ENCODE measurements at places on chromosomes 6 and 20. TPM values are rescaled to one million over a fixed set of nuclear protein-coding genes. Genes with fewer than 3 reads are reported as not detected.

Gene MAP1LC3A
- total RNA-seq, result 88.6 TPM

Gene CRISP3
- not detected for total RNA-seq

Gene CD93
- total RNA-seq, result 38.9 TPM

Gene ZBTB46
- total RNA-seq, result 22.0 TPM

Gene RRBP1
- total RNA-seq, result 29.3 TPM

- H3K4me1 ChIP-seq, result no peaks in the 10 kb centered on the region
- H3K4me3 ChIP-seq, result no peak overlapping the region
- H3K36me3 ChIP-seq, result peaks cover 73% of the 10 kb centered on the region
Measured at GRCh38 chr6:149627672-149628071, 20.8 kb downstream of the KATNA1 start.

DNA sequence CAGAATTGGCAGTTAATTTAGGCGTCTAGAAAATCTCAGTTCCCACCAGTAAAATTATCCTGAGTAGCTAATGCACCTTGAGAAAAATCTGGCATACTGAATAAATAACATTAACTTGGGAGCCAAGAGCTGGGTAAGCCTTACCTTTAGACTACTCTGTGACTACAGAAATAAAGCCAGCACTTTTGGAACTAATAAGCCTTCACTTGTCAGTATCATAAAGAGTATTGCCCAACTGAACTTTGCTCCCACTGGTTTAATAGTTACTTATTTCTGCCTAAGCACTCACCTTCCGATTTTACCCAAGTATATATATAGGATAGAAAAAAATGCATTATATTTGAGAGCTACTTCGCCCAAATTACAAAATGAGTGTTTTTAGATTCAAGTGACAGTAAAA lies 10.7 kb downstream of the FAM8A1 start:
- H3K4me1 ChIP-seq, result no peaks in the 10 kb centered on the region
- no peaks in the 10 kb centered on the region for H3K27me3 ChIP-seq
- H3K4me3 ChIP-seq, result no peak overlapping the region
- H3K36me3 ChIP-seq, result peaks cover 77% of the 10 kb centered on the region
- no peak for DNase-seq

- no peaks in the 10 kb centered on the region for H3K27me3 ChIP-seq
- no peak for DNase-seq
- no peak overlapping the region for H3K27ac ChIP-seq
- no peaks in the 10 kb centered on the region for H3K4me1 ChIP-seq
Measured at GRCh38 chr20:61490721-61491120, 238.7 kb downstream of the CDH4 start.

GRCh38 chr20:43840382-43841070 lies 74.1 kb upstream of the TOX2 start:
- H3K36me3 ChIP-seq, result no peaks in the 10 kb centered on the region
- DNase-seq, result no peak
- H3K27me3 ChIP-seq, result peaks cover 5% of the 10 kb centered on the region
- H3K27ac ChIP-seq, result no peak overlapping the region
- H3K4me3 ChIP-seq, result no peak overlapping the region
- no peaks in the 10 kb centered on the region for H3K4me1 ChIP-seq

- peaks cover 49% of the 10 kb centered on the region for H3K4me1 ChIP-seq
- H3K36me3 ChIP-seq, result no peaks in the 10 kb centered on the region
- H3K27ac ChIP-seq, result peak overlapping the region; percentile 85
- no peak overlapping the region for H3K4me3 ChIP-seq
- no peak for DNase-seq
Measured at GRCh38 chr6:41938590-41939175, 2.9 kb downstream of the CCND3 start.

DNA sequence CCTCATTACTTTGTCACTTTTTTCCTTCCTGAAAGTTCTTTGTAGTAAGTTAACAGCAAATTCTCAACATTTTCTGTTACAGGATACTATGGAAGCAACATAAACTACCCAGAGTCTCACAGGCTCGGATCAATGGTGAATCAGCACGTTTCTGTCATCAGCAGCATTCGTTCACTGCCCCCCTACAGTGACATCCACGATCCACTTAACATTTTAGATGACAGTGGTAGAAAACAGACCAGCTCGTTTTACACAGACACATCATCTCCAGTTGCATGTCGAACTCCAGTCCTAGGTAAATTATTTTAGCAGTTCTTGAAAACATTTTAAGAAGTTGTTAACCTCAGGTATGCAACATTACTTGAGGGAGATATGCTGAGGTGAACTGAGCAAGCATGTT lies 51.6 kb downstream of the RFX6 start:
- H3K4me3 ChIP-seq, result no peak overlapping the region
- no peak for DNase-seq
- peaks cover 5% of the 10 kb centered on the region for H3K4me1 ChIP-seq

DNA sequence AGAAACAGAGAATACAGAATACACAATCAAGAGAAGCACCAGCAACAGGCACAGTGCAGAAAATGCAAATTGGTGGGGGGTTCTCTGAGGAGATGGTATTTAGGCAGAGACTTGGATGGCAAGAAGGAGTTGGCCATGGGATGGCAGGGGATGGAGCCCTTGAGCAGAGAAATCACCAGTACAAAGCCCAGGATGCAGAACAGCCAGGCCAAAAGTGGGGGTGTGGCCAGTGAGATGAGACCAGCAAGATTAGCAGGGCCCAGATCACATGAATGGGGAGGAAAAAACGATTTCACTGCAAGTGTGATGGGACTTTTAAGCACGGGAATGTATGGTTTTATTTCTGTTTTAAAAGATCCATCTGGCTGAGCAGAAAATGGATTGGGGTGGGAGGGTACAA lies 63.4 kb downstream of the TRAM2 start:
- H3K27me3 ChIP-seq, result no peaks in the 10 kb centered on the region
- H3K36me3 ChIP-seq, result peaks cover 57% of the 10 kb centered on the region
- DNase-seq, result no peak
- H3K27ac ChIP-seq, result peak overlapping the region; percentile 92
- no peak overlapping the region for H3K4me3 ChIP-seq
- peaks cover 73% of the 10 kb centered on the region for H3K4me1 ChIP-seq

GRCh38 chr20:54545676-54546358 lies 70.4 kb downstream of the DOK5 start:
- H3K4me3 ChIP-seq, result no peak overlapping the region
- H3K36me3 ChIP-seq, result no peaks in the 10 kb centered on the region
- DNase-seq, result no peak
- H3K27ac ChIP-seq, result no peak overlapping the region
- H3K27me3 ChIP-seq, result no peaks in the 10 kb centered on the region

- DNase-seq, result no peak
- H3K4me1 ChIP-seq, result peaks cover 19% of the 10 kb centered on the region
- H3K4me3 ChIP-seq, result no peak overlapping the region
- no peak overlapping the region for H3K27ac ChIP-seq
- H3K27me3 ChIP-seq, result no peaks in the 10 kb centered on the region
- peaks cover 98% of the 10 kb centered on the region for H3K36me3 ChIP-seq
Measured at GRCh38 chr6:152356662-152357061, 280.5 kb downstream of the SYNE1 start.

DNA sequence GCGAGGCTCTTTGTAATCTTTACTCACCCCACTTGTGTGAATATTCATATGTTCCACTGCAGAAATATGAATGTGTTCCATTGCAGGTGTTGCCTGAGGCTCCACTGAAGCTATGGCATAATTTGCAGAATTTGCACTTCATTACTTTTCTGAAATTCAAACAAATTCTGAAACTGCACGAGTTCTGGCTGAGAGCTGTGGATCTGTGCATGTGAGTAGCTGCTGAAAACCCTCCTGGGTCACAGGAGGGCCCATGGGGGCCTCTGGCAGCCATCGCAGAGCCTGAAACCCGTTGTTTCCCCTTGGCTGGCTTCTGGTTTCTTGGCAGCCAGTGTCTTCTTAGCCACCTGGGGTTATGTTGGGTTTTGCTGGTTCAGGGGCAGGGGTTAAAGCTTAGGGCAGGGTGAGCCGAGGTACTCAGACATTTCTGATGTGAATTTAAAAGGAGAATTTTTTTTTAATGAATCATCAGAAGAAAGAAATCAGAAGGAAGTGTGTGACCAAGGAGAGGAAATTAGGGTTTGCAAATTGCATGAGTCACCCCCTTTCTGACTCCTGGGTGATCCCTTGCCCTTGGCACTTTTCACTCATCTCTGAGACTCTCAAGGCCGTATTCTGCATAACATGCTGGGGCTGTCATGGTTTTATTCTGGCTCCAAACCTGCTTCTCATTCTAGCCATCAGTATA lies 40.6 kb downstream of the TOX2 start:
- no peak overlapping the region for H3K27ac ChIP-seq
- H3K4me1 ChIP-seq, result peaks cover 34% of the 10 kb centered on the region
- no peak overlapping the region for H3K4me3 ChIP-seq
- no peak for DNase-seq
- no peaks in the 10 kb centered on the region for H3K27me3 ChIP-seq
- H3K36me3 ChIP-seq, result no peaks in the 10 kb centered on the region

GRCh38 chr20:18662279-18663040 lies 74.6 kb downstream of the DTD1 start:
- H3K27me3 ChIP-seq, result no peaks in the 10 kb centered on the region
- H3K4me1 ChIP-seq, result no peaks in the 10 kb centered on the region

GRCh38 chr6:87789198-87789899 lies 87.3 kb upstream of the AKIRIN2 start:
- H3K4me3 ChIP-seq, result no peak overlapping the region
- no peak for DNase-seq
- no peaks in the 10 kb centered on the region for H3K27me3 ChIP-seq
- H3K27ac ChIP-seq, result no peak overlapping the region
- no peaks in the 10 kb centered on the region for H3K4me1 ChIP-seq

GRCh38 chr6:100622907-100623692 lies 158.4 kb upstream of the SIM1 start:
- no peak for DNase-seq
- H3K36me3 ChIP-seq, result peaks cover 6% of the 10 kb centered on the region
- no peaks in the 10 kb centered on the region for H3K4me1 ChIP-seq
- H3K27ac ChIP-seq, result no peak overlapping the region

DNA sequence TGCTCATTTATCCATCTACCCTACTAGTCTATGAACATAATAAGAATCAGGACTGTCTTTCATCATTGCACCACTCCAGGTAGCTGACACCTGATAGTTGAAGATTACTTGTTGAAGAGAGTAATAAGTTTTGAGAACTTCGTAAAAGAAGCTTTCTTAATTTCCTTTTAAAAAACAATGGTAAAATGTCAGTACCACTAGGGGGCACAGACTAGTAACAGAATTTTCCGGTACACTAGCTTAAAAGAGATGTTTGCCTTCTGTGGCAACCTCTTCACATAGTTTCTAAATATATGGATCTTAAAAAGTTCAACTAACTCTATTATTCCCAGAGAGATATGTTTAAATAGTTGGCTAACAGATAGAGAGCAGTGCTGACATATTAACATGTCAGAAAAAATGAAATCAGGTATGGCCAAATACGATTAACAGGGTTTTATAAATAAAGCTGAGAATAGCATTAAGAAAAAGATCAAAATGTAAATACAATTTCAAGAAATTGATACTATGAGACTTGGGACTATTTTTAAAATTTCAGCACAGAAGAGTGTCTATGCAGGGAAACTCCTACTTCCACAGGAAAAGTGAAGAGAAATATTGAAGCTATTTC lies 5.4 kb upstream of the KCNQ5 start:
- H3K4me3 ChIP-seq, result no peak overlapping the region
- DNase-seq, result no peak
- H3K27me3 ChIP-seq, result peaks cover 27% of the 10 kb centered on the region
- H3K36me3 ChIP-seq, result no peaks in the 10 kb centered on the region
- H3K27ac ChIP-seq, result no peak overlapping the region

Data from heart left ventricle (tissue), 16 donors.